Ascending aorta (tissue), 2 donors: ENCODE measurements at places on chromosomes 2 and 18.

DNA sequence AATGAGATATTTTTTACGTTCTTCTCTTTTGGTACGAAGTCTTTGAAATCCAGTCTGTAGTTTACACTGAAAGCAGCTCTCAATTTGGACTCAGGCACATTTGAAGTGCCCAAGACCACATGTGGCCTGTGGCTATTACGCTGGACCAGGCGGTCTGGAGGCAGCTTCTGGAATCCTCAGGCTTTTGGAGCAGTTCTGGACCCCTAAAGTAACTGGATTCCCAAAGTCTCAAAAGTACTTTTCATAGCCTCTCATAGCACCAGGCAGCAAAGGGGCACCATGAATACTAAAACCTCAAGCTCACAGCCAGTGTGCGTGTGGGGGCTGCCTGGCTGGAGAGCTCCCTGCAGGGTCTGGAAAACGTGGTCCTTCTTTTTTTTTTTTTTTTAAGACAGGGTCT, 119.0 kb downstream of the SMAD7 start:
- DNase-seq: peak; percentile 37

GRCh38 chr2:18077231-18077630, 198.8 kb downstream of the KCNS3 start:
- no peak for DNase-seq

GRCh38 chr2:200470230-200470629, 39.6 kb downstream of the KCTD18 start:
- no peak for DNase-seq

- DNase-seq: no peak
Measured at GRCh38 chr2:148244593-148245292, 223.9 kb downstream of the MBD5 start.

DNA sequence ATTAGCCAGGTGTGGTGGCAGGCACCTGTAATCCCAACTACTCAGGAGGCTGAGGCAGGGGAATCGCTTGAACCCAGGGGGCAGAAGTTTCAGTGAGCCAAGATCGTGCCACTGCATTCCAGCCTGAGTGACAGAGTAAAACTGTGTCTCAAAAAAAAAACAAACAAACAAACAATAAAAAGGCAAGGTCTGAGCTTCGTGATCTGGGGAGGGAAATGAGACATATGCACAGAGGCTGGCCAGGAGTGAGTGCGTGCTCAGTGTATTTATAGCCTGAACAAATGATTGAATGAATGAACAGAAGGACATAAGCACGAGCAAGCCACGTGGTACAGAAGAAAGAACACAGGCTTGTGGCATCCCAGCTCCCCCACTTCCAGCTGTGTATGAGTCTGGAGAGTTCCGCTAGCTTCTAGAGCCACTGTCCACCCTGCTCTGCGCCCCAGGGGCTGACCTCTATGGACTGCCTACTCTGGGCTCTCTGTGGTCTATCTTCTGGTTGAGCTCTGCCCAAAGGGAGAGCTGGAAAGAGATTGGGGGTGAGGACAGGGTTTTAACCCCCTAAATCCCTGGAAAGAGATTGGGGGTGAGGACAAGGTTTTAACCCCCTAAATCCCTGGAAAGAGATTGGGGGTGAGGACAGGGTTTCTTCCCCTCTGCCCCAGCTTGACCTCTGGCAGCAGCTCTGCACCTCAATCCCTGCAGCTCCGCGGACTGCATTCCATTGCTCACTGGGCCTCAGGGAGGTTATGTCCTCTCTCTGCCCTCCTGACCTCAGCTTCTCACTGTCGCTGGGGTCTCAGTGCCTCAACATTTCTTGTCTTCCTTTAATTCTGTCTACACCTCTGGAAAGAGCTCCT, 11.0 kb upstream of the ROCK2 start:
- DNase-seq: no peak

DNA sequence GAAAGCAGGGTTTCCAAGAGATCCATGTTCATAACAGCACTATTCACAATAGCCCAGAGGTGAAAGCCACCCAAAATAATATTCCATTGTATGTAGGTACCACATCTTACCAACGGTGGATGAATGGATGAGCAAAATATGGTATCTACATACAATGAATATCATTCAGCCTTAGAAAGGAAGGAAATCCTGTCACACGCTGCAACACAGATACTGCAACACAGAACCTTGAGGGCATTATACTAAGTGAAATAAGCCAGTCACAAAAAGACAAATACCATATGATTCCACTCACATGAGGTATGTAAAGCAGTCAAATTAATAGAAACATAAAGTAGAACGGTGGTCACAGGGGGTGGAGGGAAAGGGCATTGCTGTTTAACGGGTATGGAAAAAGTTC, 155.7 kb downstream of the DTNB start:
- no peak for DNase-seq

GRCh38 chr18:2340335-2340734, 231.0 kb downstream of the METTL4 start:
- no peak for DNase-seq

DNA sequence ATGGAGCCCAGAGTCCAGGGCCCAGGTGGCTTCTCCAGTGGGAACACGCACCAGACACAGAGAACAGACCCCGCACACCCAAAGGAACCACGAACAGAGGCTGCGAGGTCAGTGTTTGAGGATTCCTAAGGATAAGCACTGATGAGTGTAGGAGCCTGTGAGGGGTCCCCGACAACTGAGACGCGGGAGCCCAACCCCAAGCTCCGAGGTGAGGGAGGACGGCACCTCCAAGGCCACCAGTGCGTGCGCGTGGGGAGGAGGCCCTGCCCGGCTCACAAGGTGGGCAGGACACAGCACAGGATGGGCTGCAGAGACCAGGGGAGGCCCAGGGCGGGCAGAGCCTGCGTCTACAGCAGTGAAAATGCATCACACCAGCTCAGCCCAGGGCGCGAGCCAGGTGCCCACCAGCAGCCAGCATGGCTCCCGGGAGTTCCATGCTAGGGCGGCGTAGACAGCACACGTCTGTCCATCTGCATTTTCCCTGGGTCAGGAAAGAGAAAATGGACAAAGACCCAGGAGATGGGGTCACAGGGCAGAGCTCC, 189.1 kb downstream of the EIPR1 start:
- DNase-seq: no peak

GRCh38 chr2:237336131-237336530, 77.8 kb downstream of the COL6A3 start:
- no peak for DNase-seq

DNA sequence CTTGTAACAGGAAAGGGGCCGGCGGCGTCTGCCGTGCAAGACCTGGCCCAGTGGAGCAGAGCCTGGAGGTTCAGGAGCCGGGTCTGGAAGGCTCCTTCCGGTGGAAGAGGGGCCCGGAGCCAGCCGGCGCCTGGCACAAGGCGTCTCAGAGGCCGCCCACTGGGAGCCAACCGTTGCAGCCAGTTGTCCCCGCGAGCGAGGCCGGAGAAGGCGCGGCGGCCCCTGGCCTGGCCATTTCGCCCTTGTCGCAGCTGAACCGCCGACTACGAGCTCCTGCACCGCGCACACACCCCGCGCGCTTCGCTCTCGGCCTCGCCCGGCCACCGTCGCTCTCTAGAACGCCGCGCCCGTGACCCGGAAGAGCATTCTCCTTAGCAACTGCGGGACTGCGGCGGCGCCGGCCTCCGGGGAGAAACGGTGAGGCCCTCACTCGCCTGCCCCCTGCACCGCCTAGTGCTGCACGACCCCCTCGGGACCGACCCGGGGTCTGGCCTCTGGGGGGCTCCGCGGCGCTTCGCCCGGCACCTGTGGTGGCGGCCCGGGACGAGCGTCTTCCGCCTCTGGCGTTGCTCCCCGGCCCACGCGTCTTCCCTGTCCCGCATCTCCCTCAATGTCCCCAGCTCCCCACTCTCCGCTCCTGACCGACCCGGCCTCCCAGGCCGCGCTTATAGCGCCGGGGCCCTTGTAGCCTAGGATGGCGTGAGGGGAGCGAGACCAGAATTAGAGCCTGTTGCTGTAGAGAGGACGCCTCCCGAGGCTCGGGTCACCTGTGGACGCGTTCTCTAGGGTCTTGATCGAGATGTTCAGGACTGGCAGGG, at the start of gene DIS3L2:
DIS3L2 (plus strand) TSS at position 365 of the 818 bp plus-strand sequence. CDS start 53,215 bp downstream, outside the sequence.
- peak; percentile 89 for DNase-seq

GRCh38 chr2:216694826-216695217, 527 bp downstream of the IGFBP5 start:
- no peak for DNase-seq

DNA sequence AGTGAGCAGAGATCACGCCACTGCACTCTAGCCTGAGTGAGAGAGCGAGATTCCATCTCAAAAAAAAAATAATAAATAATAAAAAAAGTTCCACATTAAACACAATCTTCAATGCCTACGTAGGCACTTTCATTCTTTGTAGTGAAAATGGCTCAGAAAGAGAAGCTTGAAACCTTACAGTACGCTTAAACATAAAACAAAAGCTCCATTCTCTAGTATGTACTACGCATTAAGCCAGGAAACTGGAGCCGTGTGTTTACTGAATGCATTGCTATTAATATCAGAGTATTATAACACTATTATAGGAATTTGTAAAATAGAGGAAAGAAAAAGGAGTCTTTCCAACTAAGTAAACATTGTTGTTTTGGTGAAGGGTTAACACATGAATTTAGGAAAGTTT, 41.3 kb upstream of the LMAN1 start:
- no peak for DNase-seq

GRCh38 chr2:41763141-41763540, 284.7 kb upstream of the PKDCC start:
- DNase-seq: no peak

- DNase-seq: no peak
Measured at GRCh38 chr2:189446780-189447179, 5.5 kb downstream of the WDR75 start.
